ENCODE measurements at places on chromosomes 3 and 15.
A peak's percentile ranks its signal among the peaks of the same experiment; 100 is the strongest.

DNA sequence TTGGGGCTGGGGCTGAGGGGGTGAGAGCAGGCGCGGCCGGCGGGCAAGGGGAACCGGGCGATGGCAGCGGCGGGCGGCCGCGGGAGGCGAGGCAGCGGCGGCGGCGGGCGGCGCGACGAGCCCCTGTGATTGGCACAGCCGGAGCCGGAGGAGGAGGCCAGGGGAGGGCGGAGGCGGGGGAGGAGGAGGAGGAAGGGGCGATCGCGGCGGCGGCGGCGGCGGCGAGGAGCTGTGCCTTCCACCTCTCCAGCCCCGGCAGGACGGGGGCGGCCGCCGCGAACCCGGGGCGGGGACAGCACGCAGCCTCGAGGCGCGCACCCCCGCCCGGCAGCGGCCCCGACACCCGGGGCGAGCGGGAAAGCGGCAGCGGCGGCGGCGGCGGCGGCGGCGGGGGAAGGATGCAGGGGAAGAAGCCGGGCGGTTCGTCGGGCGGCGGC is at the start of gene SLCO3A1:
Gene SLCO3A1 (plus strand): TSS at position 198 of the 437 bp plus-strand sequence.
- DNase-seq = peak; percentile 66

- DNase-seq = no peak
Observed at GRCh38 chr3:1092771-1093170, at the start of gene CNTN6. Gene CNTN6, plus strand, starts transcription at chr3:1093024. Its CDS starts 54,985 bp downstream, at chr3:1148009.

GRCh38 chr3:6182476-6182875 is 678.4 kb upstream of the GRM7 start:
- DNase-seq = no peak

- DNase-seq = no peak
Observed at GRCh38 chr15:34709866-34710265, 44.9 kb downstream of the GJD2 start.

DNA sequence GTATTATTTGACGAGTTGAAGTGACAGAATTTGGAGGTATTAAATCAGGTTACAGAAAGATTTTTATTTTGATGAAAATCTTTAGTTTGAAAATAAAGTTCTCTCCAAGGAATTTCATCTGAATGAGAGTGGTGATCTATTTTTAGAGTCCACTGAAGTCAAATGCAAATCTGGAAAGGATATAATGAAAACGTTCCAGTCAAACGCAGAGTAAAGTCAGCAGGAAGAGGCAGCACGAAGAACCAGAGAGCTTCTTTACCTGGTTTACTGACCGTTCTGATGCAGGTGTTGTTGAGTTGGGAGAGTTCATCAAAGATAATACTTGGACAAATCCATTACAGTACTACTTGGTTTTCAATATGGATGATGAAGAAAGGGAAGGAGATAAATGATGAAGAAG is 8.7 kb downstream of the P2RY14 start:
- DNase-seq = no peak

GRCh38 chr15:86620641-86621349 is 541.1 kb downstream of the AGBL1 start:
- DNase-seq = no peak

GRCh38 chr3:11624704-11625375 is 18.9 kb downstream of the VGLL4 start:
- DNase-seq = no peak

- DNase-seq = no peak
Observed at GRCh38 chr3:37899711-37900306, 38.1 kb downstream of the CTDSPL start.

GRCh38 chr15:52100807-52101442 is 11.7 kb downstream of the BCL2L10 start:
- DNase-seq = peak; percentile 16

DNA sequence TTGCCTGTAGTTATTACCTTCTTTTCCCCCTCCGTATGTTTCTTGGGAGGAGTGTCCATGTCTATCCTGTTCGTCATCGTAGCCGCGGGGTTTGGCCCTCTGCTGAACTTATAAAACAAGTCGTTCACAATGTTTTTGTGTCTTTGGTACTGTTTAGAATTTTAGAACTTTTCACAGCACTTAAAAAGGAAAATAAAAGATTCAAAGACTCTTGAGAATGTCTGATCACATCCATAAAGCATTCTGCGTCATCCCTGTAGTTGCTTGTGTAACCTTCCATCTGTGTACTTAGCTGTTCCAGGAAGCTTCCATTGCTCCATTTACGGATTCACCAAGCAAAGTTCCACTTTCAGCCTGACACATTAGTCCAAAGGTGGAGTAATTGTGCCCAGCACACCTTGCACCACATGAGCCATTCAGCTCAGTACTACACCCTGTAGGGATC is 677.1 kb upstream of the NR2F2 start:
- no peak for DNase-seq

DNA sequence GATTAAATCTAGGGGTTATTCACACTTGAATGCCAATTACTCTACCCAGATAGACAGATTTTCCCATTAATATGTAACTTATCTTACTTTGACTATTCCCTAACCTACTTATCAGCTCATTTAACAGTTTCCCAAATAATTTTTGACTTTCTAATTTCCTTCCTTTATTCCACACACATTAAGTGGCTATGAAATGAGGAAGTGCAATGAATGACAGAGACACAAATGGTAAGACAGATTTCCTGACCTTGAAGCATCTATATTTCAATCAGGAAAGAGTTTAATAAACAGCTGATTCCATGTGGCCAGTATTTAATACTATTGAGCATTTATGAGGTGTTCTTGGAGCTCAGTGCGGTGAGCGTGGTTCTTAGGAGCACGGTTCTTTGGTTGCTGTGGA is 78.8 kb downstream of the SLC7A14 start:
- DNase-seq = no peak

GRCh38 chr15:31215490-31216214 is 111.0 kb upstream of the KLF13 start:
- DNase-seq = peak; percentile 88

DNA sequence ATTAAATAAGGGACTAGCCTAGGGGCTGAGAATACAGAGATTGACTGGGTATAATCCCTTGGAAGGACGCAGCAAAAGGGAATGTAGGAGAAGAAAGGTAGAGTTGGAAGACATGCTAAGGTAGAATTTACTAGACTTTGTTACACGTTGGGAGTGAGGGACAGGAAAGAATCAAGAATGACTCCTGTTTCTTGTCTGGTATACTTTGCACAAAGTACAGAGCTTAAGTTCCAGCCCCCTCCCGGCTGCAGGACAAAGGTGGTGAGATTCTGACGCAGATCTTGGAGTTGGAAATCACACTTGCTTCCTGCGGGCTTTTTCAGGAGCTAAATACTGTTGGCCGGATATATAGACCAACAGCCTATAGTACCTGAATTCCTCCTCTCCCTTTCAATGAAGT is 895 bp downstream of the HYKK start:
- DNase-seq = no peak

DNA sequence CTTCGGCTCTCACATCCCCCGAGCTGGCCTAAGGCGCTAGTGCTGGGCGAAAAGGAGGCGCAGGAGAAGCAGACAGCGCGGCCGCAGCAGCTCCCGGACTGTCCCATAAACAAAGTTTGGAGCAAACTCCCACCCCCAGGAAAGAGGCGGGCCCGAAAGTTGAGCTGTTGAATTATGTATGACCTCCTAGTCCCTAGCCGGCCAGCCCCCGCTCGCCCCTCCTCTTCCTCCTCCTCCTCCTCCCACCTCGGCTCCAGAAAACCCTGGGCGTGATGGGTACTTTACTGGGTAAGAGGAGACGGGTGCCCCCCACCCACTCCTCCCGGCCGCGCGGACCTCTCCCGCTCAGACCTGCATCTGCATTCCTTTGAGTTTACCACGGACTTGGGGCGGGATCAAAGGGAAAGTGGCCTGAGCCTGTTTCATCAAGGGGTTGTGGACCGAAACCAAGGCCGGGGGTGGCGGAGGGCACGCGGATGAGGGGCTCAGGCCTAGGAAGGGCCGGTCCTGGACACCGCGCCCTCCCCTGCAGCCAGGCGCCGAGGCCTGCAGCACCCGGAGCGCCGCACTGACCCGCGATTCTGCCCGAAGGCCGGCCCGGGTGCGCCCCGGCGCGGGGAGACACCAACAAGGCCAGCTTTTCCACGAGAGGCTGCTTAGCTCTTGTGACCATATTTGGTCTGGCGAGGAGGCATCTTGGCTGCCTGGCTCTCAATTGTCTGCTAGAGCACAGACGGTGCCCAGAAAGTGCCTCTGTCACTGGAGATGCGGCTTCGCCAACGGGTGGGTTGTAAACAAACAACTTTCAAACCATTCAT is at the start of gene WWTR1:
Gene WWTR1 (minus strand): TSS at position 100 of the 818 bp plus-strand sequence. CDS start 719 bp downstream, outside the sequence.
- peak; percentile 57 for DNase-seq

GRCh38 chr3:32420126-32421038 is 28.7 kb downstream of the CMTM7 start:
- peak; percentile 44 for DNase-seq

DNA sequence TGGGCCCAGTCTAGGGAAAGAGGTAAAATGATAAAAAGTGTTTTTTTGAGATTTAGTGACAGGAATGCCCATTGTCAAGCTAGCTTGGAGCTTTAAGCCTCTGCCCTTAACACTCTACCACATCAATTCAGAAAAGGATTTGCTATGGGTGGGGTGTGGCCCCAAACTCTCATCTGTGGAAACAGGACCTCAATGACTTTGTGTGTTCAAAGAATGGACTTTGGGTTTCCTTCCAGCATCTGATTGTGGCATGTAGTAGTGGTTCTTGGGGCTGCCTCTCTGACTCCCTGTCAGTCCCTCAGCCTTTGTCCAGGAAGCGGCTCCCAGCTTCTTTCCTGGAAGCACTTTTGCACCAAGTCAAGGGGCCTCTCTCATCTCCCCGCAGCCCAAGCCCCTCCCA is 56.1 kb downstream of the CCNL1 start:
- no peak for DNase-seq

DNA sequence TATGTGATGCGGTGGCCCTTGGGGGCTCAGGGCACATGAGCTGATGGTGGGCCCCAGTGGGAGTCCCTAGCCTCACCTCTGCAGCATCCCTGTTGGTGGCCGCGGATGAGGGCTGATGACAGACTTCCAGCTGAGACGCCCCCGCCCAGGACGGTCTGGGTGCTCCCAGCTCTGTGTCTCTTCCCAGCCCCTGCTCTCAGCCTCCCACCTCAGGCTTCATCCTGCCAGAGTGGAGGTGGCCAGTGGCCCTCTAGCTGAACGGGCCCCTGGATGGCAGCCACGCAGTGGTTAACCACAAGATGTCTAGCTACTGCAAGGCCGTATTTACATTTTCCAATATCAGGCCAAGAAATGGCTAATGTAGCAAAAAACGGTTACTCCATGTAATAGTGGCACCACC is 205.3 kb upstream of the LINGO1 start:
- no peak for DNase-seq

DNA sequence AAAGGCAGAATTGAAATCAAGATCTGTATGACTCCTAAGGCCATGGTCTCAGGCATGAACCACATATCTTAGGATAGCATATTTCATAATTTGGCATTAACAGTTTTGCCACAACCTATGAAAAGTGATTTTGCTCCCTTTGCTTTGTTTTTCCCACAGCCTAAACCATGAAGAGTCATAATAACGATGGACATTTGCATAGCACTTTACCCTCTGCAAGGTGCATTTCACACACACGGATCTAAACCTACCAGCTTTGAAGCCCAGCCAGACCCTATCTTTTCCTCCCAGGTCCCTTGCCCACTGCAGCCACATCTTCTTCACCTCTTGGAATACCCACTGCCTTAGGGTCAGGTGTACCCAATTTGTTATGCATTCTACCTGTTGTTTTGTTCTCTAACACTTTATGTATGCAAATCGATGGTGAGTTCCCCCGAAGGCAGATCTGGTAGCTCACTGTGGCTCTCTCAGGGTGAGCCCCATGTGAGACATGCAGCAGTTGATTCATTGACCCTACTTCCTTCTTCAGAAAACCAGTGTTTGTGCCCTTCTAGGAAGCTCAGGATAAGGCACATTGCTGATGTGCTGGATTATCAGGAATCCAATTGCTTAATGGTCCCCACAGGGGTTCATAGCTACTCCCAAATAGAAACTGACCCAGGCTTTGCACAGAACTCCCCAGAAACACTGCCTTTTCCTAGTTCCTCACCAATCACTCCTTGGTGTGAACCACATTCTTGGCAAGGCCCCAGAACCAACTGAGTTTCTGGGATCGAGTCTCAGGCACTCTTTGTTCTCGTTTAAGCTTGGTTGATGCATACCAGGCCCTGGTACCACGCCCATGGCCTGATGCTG is 8.7 kb downstream of the ARHGAP31 start:
- no peak for DNase-seq

GRCh38 chr3:8631661-8632060 is 12.9 kb downstream of the SSUH2 start:
- no peak for DNase-seq

- DNase-seq = no peak
Observed at GRCh38 chr15:76393614-76394013, 57.0 kb downstream of the ISL2 start.

GRCh38 chr15:58257776-58258325 is 119.7 kb downstream of the AQP9 start:
- DNase-seq = no peak

GRCh38 chr15:82317091-82317489 is 32.2 kb downstream of the GOLGA6L10 start:
- no peak for DNase-seq

DNA sequence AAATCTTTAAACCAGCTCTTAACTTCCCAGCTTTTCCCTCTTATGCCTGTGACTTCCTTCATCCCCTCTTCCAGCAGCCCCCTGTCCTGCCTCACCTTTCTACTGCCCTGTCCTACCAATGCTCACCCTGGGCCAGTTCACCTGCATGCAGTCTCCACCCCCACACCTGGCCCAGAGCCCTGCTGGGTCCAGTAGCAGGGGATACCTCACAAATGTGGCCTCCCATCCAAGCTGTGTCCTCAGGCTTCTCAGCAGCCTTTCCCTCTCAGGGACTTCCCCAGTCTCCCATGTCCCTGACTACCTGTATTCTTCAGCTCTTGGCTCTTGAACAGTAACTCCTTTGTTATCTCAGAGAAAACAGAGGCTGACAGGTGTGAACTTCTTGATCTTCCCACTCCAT is 503.2 kb downstream of the MFSD1 start:
- DNase-seq = no peak

- no peak for DNase-seq
Observed at GRCh38 chr15:57403017-57403416, 26.7 kb downstream of the CGNL1 start.

GRCh38 chr15:40235201-40235885 is 3.5 kb upstream of the PAK6 start:
- DNase-seq = no peak

- DNase-seq = no peak
Observed at GRCh38 chr15:39403640-39404117, 177.2 kb upstream of the THBS1 start.
